ENCODE measurements at places on chromosomes 6 and 20.

DNA sequence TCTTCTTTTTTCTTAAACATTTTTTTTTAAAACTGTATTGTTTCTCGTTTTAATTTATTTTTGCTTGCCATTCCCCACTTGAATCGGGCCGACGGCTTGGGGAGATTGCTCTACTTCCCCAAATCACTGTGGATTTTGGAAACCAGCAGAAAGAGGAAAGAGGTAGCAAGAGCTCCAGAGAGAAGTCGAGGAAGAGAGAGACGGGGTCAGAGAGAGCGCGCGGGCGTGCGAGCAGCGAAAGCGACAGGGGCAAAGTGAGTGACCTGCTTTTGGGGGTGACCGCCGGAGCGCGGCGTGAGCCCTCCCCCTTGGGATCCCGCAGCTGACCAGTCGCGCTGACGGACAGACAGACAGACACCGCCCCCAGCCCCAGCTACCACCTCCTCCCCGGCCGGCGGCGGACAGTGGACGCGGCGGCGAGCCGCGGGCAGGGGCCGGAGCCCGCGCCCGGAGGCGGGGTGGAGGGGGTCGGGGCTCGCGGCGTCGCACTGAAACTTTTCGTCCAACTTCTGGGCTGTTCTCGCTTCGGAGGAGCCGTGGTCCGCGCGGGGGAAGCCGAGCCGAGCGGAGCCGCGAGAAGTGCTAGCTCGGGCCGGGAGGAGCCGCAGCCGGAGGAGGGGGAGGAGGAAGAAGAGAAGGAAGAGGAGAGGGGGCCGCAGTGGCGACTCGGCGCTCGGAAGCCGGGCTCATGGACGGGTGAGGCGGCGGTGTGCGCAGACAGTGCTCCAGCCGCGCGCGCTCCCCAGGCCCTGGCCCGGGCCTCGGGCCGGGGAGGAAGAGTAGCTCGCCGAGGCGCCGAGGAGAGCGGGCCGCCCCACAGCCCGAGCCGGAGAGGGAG is 580 bp downstream of the VEGFA start:
- DNase-seq: peak; percentile 58

GRCh38 chr6:25279748-25280343 is 672 bp downstream of the CARMIL1 start:
- DNase-seq: peak; percentile 21

DNA sequence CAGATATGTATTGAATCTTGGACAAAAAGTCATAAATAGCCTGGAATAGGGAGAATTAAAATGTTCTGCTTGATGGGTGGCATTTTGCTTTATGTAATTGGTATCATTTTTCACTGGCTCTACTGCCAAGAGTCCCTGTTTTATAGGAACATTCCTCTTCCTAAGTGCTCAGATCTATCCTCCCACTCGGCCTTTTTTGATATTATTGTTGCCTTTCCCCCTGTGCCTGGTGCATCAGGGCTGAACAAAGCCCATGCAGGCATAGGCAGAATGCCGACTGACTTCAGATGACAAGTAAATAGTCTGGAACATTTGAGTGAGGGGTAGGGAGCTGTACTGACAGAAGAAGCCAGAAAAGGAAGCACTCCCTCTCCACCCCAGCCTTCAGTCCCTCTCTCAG is 127.0 kb downstream of the PKHD1 start:
- DNase-seq: no peak

- peak; percentile 47 for DNase-seq
Measured at GRCh38 chr20:36493051-36493800, 48.1 kb upstream of the MYL9 start.

- DNase-seq: no peak
Measured at GRCh38 chr6:46755865-46756264, 9.1 kb downstream of the ANKRD66 start.

DNA sequence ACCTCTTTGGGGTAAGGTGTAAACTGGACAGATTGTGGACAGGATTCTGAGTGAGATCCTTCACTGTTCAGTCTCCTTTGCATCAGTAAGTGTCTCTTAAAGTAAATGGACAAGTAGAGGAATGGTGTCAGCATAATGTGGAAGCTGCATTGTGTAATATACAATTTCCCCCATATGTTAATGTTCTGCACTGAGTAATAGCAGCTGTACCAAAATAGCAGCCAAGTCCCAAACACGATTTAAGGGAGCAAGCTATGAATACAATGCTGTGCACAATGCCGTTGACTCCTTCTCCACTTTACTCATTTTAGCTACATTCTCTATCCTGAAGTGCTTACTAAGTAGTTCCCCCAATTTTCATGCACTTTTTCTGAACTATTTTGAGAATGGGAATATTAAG is 21.1 kb upstream of the TRIM26 start:
- DNase-seq: no peak

- no peak for DNase-seq
Measured at GRCh38 chr6:9554806-9555205, 860.1 kb downstream of the TFAP2A start.

- DNase-seq: peak; percentile 26
Measured at GRCh38 chr6:138404666-138405337, 779 bp downstream of the HEBP2 start.

DNA sequence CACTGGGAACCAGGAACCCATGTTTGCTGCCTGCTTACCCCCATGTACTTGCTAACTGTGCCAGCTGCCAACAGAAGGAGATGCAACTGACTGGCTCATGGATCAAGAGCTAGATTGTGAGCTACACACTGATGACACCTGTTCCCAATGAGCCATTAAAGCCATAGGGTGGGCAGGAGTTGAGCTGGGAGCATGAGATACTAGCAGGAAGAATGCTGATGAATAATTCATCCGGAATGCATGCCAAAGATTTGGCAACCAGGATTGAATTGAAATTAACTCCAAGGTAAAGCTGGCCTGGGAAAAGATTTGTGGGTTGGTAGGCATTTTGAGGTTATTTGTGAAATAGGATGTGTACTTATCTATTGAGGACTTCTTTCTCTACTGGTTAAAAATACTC is 631.1 kb downstream of the KIF16B start:
- no peak for DNase-seq

- no peak for DNase-seq
Measured at GRCh38 chr20:16922834-16923233, 174.7 kb downstream of the OTOR start.

DNA sequence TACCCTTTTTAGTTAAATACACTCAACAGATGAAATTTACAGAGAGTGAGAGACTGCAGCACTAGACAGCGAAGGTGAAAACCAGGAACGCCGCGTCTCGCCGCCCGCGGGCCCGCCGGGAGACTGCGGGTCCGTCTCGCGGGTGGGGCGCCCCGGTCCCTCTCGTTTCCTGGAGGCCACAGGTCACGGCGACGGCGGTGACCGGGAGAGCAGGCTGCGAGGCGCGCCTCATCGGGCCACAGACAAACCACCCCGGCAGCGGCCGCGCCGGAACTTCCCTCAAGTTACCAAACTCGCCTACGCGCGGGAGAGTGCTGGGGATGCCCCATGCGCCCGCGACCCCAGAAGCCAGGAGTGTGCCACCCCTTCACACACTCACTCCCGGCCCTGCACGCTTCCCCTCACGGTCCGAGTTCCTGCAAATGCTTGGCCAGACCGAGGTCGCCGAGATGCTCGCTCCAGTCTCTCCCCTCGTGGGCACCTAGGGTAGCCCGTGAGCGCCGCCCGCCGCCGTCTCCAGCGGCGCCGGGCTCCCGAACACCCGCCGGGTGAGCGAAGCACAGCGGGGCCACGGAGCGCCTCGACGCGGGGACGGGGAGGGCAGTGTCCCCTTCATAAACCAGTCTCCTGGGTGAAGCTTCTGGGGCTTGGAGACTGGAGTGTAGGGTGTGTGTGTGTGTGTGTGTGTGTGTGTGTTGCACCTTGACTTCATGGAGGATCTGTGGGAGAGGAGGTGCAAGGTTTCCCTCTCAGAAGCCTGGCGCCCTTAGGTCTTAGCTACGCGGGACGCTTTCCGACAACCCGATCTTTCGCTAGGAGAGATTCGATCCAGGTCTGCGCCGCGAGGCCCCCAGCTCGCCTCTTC is 1.4 kb downstream of the BACH2 start:
- peak; percentile 56 for DNase-seq

- no peak for DNase-seq
Measured at GRCh38 chr6:156395276-156395675, 381.9 kb upstream of the ARID1B start.

DNA sequence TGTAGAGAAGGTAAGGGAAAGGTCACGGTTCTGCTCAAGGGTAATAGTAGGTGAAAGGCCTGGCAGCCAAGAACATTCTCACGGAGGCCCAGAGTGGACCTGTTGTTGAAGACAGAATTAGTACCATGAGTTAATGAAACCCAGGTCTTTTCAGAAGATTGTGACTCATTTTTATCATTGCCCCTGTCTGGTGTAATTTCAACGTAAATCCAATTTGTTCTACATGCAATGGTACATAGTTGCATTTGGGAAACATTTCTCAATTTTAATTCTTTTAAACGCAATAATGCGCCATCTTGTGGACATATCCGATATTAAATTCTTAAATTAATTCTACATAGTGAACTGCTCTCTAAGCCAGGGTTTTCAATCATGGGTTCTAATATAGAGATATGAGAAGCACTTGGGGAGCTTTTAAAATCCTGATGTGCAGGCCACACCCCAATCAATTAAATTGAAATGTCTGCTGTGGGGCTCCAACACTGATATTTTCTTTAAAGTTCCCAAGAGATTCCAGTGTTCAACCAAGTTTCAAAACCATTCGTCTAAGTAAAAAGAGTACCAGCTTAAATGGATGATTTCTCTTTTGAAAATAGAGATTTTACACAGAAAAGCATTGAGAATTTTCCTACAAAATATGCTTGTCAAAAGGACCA is 257.4 kb downstream of the PLCB1 start:
- no peak for DNase-seq

GRCh38 chr20:36856195-36856594 is 19.7 kb upstream of the TLDC2 start:
- no peak for DNase-seq

DNA sequence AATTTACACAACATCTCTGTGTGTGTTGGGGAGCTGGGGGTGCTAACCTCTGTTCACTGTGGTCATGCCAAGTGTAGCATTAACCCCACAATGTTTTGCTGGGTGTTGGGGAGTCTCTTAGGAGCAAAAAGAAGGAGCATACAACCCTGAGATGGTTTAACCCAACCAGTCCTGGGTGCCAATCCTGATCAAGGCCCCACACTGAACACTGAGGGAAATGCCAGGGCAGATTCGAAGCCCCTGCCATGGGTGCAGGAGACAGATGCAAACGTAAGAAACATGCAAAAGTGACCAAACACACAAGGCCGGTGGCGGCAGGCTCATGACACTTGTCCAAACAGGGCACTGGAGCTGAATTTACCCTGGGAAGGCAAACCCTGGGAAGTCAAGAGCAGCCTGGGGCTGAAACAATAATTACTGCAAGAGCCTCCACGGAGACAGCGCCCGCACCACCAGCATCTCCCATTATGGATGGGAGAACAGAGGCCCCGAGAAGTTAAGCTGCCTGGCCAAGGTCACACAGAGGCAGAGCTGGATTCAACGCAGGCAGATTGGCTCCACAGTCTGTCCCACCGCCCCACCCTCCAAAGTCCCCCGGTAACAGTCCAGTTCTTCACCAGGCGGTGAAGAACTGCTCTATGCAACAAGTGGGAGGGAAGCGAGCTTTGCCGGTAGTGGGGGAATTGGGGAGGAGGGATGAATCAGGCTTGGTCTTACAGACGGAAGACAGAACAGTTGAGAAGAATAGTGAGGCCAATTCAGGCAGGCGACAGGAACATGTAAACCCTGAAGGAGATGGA is 8.5 kb downstream of the ACSS1 start:
- no peak for DNase-seq

DNA sequence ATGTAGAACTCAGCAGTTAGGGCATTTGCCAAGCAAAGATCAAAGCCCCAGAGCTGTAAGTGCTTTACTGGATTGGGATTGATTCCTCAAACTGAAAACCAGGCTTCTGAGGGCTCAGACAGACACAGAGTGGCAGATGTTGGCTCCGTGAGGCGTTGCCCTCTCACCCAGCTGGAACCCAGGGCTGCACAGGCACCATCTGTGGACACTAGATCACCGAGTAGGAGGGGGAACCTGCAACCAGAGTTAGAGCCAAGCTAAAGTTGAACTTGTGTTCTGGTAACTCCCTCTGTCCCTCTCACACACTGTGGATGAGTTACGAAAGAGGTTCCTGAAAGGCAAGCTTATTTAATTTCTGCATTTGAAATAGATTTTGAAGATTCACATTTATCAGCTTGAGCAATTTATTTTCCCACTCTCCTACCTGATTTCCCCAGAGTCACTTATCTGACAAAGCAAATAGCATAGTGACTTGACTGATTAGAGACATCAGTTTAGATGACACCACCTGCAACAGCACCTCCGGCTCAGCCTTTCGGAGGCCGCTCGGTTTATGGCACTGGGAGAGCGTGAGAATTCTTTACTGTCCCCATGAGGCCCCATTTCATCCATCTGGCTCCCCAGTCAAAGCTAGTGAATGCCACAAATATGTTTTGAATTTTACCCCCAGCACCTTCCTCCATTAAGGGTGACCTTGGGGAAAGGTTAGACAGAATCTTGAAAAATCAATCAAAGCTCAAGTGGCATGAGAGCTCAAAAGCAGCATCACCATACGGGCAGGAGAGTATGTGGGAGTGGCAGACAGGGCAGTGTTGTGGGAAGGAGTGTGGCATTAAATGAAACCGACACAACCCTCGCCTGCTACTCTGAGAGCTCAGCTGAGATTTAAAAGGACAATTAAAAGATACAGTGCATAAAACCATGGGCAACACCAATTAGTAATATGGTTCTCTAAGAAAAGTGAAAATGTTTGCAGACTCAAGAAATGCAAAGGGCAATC is 48.5 kb downstream of the RPF2 start:
- peak; percentile 77 for DNase-seq

DNA sequence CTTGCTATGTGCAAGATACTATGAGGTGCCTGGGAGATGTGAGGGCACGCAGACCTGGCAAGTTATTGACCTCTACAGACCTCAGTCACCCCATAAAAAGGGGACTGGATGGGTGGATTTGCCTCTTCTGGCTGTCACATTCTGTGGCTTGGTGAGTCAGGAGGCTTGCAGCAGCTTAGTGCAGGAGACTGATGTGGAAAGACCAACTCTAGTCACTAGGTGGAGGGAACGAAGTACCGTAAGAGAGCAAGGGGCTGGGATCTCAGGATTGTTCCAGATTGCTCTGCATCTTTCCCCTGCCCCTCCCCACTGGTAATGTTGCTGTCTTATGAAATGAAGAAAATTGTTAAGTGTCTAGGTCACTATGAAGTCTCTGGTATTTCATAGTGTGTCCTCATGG is 3.3 kb downstream of the MAPRE1 start:
- DNase-seq: no peak

- DNase-seq: peak; percentile 36
Measured at GRCh38 chr6:163780994-163781393, 366.5 kb downstream of the QKI start.

GRCh38 chr20:61728326-61728725 is 337.4 kb downstream of the TAF4 start:
- no peak for DNase-seq
